ENCODE measurements at places on chromosomes 5 and 9.

- DNase-seq: no peak
These were observed 12.8 kb upstream of the SPATA24 start for GRCh38 chr5:139416651-139417050.

GRCh38 chr5:138064526-138064925 lies 19.3 kb upstream of the WNT8A start:
- DNase-seq: no peak

- DNase-seq: no peak
These were observed 482.0 kb downstream of the DTWD2 start for GRCh38 chr5:118506217-118506852.

- no peak for DNase-seq
These were observed 23.1 kb upstream of the FRRS1L start for GRCh38 chr9:109190151-109190550.

All from activated naive CD4-positive, alpha-beta T cell treated with Interleukin-2 at 50 U/mL for 16 hours (primary cell).